ENCODE measurements at places on chromosomes 2 and 18. TPM values are rescaled to one million over a fixed set of nuclear protein-coding genes. Genes with fewer than 3 reads are reported as not detected.

- no peak overlapping the region for H3K27ac ChIP-seq
- no peaks in the 10 kb centered on the region for H3K27me3 ChIP-seq
- no peak for DNase-seq
- H3K4me3 ChIP-seq, result no peak overlapping the region
- H3K36me3 ChIP-seq, result no peaks in the 10 kb centered on the region
- H3K4me1 ChIP-seq, result no peaks in the 10 kb centered on the region
These were observed 42.0 kb upstream of the GPD2 start for GRCh38 chr2:156394033-156394741.

- peaks cover 6% of the 10 kb centered on the region for H3K27me3 ChIP-seq
- DNase-seq, result peak; percentile 84
- peaks cover 53% of the 10 kb centered on the region for H3K4me1 ChIP-seq
- H3K27ac ChIP-seq, result peak overlapping the region; percentile 90
These were observed 1.1 kb downstream of the GLI2 start for GRCh38 chr2:120736624-120737339.

DNA sequence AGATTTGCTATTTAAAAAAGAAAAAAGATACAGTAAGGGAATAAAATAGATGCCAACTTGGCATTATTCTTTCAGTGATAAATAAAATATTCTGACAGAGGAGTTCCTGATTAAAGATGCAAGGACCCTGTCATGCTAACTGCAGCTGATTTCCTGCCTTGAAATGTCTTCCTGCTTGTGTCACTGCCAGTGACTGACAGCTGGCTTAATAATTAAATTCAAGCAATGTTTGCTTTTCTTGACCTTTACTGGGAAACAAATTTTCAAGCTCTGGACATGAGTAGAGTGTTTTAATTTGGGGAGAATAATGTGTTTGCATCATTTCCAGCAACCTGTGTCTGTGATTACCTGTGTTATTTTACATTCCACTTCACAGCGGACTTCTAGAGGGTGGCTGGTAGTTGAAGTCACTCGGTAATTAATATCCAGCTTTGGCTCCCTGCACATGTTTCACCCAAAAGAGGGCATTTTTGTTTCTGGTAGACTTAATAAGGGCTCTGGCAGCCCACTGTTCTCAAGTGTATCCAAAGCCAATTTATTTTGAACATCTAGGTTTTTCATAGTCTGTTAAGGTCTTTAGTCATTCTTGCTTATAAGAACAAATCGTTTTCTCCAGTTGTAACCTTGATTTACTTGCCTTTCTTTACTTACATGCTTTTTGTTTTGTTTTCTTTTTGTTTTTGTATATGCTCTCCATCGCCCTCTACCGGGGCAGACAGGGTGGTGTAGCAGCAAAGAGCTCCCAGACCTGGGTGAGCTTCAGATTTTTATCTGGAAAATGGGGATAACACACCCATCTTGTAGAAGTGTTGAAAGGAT, 48.5 kb upstream of the PROKR1 start:
- H3K36me3 ChIP-seq, result no peaks in the 10 kb centered on the region
- no peak overlapping the region for H3K4me3 ChIP-seq
- H3K4me1 ChIP-seq, result no peaks in the 10 kb centered on the region
- DNase-seq, result no peak
- no peak overlapping the region for H3K27ac ChIP-seq

- H3K36me3 ChIP-seq, result no peaks in the 10 kb centered on the region
- H3K4me3 ChIP-seq, result no peak overlapping the region
- no peak for DNase-seq
- no peak overlapping the region for H3K27ac ChIP-seq
These were observed 45.5 kb downstream of the OSR1 start for GRCh38 chr2:19312949-19313348.

CRYBA2 gene
- not detected for total RNA-seq
